ELR (cell line): ENCODE measurements at places on chromosomes 6 and 20.
A peak's percentile ranks its signal among the peaks of the same experiment; 100 is the strongest.

DNA sequence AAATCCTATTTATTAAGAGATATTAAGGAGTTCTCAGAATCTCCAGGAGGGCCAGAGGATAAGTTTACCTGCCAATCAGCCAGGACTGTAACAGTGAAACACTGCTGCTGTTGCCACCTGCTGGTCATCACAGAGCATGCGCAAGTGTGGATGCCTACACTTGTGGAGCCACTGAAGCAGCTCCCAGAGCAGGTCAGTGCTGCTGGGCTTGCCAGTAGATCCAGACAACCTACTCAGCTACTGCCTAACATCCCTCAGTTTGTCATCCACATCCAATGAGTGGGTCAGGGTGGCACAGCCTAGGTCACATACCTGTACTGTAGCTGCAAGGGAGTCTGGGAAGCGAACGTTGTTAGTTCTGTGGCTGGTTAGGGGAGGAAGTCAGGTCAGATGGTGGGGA, 18.3 kb upstream of the NHSL1 start:
- DNase-seq: peak; percentile 77

GRCh38 chr6:126504792-126505191, 164.9 kb downstream of the CENPW start:
- no peak for DNase-seq

DNA sequence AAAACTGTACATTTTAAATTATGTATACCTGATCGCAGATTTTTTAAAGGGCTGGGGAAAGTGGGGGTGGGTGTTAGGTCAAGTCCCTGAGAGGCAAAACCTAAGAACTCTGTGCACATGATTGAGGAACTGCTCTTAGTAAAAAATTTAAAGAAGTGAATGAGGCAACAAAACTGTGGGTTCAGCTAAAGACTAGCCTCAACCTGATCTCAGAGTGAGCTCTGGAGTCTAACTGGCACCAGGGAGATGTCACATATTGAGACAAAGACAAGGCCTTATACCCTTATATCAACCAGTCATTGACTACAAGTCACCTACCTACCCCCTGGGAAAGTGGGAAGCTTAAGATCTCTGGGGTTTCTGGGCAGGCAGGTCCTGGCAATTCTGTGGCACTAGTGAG, 27.4 kb upstream of the RUNX2 start:
- no peak for DNase-seq

DNA sequence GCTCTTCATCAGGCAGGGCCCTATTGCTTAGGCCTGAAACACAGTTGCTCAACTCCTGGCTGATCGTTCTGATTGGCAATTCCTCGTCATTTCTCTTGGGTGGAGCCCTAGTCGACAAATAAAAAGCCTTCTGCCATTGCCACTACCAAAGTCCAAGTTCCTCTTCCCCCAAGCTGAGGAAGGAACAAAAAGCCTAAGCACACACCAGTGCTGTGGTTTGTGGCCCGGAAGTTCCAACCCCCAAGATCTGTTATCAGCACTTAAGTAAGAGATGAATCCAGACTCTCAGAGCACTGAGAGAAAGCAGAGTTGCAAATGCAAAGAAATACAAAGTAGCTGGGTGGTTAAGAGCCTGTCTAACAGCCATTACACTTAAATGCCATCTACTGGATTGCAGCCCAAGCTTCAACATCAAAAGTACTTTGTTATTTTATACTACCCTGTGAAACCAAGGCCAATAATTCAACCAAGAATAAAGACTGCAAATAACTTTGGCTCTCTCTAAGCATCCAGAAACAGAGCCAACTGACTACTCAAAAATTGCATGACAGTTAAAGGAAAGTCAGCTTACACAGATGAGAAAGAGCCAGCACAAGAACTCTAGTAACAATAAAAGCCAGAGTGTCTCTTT, 1024.0 kb downstream of the GRIK2 start:
- DNase-seq: no peak

GRCh38 chr6:125192610-125192930, 39.0 kb downstream of the TPD52L1 start:
- no peak for DNase-seq

GRCh38 chr6:90179190-90180169, 117.2 kb downstream of the BACH2 start:
- peak; percentile 37 for DNase-seq

DNA sequence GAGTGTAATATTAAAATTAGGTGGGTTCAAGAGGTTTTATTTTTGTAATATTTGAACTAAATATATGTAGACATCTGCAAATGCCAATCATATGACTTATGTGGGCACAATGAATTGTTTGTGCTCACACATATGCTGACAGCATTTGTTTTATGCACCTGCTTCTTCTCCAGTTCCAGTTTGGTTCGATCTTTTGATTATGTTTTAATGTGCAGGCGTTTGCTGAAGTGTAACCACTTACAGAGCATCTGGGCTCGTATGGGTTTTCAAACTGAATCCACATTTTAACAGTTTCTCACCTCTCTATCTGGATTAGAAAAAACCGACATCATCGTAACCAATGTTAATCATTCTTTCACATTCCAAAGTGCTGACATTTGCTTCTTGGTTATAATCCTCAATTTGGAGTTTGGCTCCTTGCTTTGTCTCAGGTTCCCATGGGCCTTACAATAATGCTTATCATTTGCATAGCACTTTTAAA, 129.1 kb upstream of the SPACA1 start:
- DNase-seq: no peak

- no peak for DNase-seq
Observed at GRCh38 chr6:108024427-108025073, 50.0 kb downstream of the OSTM1 start.

DNA sequence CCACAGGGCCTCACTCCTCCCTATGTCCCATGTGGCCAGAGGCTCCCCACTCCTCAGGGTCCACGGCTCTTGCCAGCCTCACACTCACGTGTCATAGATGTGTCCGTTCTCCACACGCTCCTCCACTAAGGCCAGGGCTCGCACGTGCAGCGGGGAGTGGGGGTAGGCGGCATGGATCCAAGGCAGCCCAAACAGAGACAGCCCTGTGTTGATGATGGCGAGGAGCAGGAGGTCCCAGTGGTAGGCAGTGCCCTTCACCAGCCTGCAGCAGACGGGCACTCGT, 10.3 kb downstream of the SLC4A11 start:
- no peak for DNase-seq

DNA sequence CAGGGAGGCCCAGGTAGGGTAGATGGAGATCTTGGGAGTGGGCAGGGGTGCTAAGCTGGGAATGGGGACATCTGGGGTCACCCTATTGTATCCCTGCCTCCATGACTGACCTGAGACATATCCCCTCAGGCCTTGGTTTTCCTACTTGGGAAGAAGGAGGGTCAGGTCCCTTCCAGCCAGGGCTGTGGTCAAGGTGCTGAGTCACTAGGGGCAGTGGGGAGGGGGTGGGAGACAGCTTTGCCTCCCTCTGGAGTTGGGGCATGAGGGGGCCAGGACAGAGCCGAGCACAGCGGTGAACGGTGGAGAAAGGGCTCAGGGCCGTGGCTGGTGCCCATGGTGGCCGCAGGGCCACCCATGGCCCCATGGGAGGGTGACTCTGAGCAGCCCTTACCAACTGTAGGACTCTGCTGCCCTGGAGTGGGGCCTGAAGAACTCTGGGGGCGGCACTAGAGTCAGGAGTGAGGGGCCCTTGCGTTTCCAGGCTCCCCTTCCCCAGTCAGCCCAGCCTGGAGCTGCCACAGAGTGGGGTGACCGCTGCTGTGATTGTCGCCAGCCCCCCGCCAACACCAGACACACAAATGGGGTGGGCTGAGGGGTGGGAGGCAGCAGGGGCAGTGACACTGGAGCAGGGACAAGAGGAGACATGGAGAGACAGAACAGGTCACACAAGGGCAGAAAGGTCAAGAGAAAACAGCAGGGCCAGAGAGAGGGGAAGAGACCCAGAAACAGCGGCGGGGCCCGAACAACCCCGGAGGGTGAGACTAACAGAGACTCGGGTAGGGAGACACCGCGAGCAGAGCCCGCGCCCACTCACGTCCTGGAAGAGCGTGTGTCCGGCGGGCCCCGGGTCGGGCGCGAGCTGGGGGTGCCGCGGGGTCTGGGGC, 576 bp downstream of the NECAB3 start:
- DNase-seq: peak; percentile 74

- no peak for DNase-seq
Observed at GRCh38 chr6:47042275-47042791, at the start of gene ADGRF1. ADGRF1 (minus strand) TSS chr6:47042332; CDS start chr6:47029061, 13,271 bp downstream.

- DNase-seq: no peak
Observed at GRCh38 chr6:37699887-37700619, 2.4 kb upstream of the MDGA1 start.

- DNase-seq: no peak
Observed at GRCh38 chr6:56593801-56594318, 48.8 kb downstream of the DST start.

DNA sequence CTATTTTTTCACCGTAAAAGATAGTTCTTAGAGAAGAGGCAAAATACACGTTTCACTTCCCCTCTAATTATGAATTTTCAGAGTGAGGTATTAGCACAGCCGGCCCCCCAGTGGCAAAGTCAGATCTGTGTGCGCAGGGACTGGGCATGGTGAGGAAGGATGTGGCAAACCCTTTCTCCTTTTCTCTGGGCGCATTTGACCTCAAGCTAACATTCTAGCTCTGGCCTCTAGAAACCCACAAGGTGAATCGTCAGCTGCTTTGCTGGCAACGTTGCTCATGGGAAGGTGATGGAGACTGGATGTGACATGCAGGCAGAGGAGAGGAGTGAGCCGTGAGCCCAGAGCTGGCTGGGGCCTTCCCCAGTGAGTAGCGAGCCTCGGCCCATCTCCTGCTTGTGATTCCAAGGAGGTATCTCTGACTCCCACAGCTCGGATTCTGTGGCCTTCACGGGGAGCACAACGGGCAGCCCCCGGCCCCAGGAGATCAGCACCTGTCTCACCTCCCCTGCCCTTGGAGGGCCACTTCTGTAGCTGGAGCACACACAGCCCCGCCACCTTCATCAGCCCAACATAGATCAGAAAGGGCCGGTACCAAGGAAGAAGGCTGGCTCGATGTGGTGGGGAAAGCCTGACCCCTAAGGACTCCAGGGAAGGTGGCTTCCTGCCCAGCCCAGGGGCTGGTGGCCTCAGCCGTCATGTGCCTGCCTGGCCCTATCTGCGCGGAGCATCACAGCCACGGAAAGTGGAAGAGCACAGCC, 152.8 kb downstream of the TAF4 start:
- no peak for DNase-seq

DNA sequence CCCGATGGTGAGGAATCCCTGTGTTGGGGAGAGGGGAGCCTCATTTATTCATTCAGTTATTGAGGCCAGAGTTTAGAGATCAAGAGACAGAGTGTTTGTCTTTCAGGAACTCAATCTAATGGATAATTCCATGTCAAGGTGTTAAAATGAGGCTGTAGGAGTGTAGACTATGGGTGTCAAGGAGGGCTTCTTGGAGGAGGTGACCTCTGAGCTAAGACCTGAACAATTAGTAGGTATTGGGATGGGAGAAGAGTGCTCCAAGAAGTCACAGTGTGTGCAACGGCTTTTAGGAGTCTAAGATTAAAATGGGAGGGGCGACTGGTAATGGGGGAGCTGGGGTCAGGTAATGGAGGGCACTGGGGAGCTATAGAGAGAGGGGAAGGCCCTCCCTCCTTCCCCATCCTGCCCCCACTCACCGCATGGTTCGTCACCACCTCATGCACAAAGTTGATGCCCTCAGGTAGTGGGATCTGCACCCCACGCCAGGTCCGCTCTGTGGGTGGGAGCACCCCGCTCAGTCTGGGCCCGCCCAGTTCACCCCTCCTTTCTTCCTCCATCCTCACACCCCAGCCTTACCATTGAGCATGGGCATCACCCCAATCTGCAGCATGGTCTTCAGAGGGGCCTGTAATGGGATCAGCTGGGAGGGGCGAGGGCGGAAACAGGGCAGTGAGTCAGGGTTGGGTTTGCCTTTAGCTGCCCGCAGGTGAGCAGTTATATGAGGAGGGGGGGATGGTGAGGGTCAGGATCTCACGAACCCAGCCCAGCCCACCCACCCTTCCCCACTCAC, 8.1 kb downstream of the CTSA start:
- no peak for DNase-seq

GRCh38 chr6:136501096-136501495, 49.1 kb downstream of the MAP7 start:
- DNase-seq: no peak

DNA sequence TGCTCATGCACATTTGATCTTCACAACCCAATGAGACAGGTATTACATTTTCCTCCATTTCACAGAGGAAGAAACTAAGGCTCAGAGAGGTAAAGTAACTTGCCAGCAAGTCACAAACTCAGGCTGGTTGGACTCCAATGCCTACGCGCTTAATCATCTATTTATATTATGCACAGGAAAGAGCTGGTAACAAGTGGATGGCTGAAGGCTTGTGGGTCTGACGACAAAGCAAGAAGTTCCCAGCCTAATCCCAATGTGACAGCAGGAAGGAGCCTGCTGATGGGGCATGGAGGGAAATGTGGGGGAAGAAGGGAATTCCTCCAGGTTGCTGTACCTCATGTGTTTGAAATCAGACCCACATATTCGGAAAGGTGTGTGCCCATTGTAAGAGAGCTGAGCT, 3.9 kb downstream of the CDH22 start:
- peak; percentile 50 for DNase-seq

DNA sequence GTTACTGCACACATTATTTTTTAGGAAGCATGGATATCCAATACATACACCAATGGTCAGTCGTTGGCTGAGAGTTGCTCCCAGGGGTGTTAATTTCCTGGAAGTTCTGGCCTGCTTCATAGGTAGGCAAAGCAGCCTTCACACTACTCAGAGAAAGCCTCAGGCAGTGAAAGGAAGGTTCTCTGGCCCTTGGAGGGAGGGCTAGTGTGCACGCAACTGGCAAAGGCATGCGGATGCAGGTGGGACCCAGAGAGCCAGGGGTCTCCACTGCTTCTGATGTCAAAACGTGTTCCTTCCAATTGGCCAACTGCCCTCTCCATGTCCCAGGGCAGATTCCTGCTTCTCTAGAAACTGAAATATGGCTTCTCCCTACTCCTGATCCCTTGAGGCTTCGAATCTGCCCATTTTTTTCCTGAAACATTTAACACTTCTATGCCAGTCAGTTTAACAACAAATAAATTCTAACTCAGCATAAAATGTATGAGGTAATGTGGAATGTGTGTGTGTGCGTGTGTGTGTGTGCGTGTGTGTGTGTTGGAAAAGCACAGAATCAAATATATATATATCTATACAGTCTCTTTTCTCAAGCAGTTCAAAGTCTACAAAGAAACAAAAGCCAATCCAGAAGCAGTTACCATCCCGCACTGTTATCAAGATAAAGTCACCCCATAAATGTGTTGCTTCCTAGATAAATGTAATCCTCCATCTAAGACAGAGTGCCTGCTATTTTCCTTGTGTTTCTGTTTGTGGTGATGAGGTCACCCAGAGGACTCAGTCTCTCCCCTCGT, 94.0 kb upstream of the HIVEP1 start:
- peak; percentile 84 for DNase-seq

GRCh38 chr20:12161734-12162133, 244.0 kb downstream of the BTBD3 start:
- no peak for DNase-seq

DNA sequence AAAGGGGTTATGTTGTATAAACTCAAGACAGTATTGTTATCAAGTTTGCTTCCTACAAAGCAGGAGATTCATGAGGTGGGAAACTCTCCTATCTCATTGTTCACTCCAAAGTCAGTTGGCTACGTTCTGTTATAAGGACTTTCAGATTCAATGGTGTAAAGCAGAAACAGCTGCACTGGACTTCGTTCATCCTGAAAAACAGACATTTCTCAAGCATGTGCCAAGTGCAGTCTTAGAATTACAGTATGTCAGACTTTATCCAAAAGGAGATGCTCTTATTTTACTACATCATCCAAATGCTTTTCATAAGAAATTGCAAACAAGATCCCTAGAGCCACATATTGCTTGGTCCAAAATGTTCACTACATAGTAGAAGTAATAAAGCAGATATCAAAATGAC, 14.9 kb downstream of the COL21A1 start:
- DNase-seq: no peak
